ENCODE measurements at places on chromosomes 13 and 19.

- DNase-seq: no peak
These were observed 26.5 kb downstream of the MPND start for GRCh38 chr19:4369888-4370260.

- no peak for DNase-seq
These were observed 15.0 kb downstream of the LRRC4B start for GRCh38 chr19:50553134-50553703.

- no peak for DNase-seq
These were observed 818.4 kb downstream of the DIAPH3 start for GRCh38 chr13:59345311-59345710.

DNA sequence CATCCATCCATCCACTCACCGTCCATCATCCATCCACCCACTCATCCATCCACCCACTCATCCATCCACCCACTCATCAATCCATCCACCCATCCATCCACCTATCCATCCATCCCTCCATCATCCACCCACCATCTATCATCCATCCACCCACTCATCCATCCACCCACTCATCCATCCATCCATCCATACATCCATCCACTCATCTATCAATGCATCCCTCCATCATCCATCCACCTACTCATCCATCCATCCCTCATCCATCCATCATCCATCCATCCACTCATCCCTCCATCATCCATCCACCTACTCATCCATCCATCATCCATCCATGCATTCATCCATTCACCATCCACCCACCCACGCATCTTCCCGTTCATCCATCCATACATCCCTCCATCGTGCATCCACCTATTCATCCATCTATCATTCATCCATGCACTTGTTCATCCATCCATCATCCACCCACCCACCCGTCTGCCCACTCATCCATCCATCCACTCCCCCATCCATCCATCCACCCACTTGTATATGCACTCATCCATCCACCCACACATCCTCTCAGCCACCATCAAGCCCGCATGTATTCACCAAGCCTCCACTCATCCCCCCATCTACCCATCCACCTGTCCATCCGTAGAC is 3.6 kb downstream of the STAP2 start:
- DNase-seq: no peak

GRCh38 chr13:46796129-46796514 is 839 bp downstream of the ESD start:
- DNase-seq: no peak

DNA sequence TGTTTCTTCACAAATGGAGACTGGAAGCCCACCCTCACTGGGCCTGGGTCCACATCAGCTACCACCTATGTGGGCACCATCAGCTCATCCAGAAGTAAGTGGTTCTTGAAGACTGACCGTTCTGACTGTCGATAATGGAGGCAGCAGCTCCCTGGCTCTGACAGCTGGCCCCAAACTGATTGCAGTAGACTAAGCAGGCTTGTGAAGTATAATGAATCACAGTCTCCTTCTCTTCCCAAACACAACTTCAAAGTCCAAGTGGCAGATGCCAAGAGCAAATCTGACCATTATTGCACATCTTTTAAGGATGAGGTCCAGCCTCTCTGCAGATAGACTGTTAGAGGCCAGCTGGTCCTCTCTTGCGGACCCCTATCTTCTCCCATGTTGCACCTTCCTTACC is 574.4 kb upstream of the KLF12 start:
- no peak for DNase-seq

DNA sequence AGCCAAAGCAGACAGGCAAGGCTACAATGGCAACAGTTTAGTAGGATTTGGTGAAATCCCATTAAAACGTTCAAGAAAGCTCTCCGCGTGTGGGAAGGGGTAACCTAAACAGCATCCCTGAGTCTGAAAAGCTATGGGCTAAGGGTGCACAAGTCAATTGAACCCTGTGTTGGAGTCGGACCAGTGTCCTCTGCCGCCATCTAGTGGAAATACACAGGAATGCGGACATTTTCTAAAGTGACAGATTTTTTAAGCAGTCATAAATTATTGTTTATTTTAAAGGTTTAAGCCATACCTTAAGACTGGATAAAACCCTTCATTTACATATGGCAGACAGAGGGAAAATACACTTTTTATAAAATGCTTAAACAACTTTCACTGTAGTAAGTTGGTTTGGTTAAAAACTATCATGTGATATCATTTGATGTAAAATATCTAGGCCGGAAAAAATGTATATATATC is 26.5 kb upstream of the LSM14A start:
- DNase-seq: peak; percentile 7

DNA sequence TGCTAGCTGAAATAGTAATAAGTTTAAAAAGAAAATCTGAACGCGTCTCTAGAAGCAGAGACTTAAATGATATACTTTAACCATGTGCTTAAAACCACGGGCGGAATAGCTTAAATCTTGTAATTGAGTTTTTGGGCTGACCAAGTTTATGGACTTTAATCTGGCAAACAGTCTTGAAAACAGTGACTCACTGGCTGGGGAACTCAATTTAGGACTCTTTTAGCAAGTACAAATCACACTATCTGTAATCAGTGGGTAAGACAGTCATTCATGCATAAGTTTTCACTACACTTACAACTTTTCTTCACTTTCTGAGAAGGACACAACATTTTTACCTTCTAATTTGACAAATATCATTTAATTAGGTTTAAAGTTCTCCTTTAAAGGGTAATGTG is 26.8 kb downstream of the ZNF627 start:
- DNase-seq: peak; percentile 38

Data from AG09309 (cell line).